ENCODE measurements at places on chromosomes 5 and 9.

DNA sequence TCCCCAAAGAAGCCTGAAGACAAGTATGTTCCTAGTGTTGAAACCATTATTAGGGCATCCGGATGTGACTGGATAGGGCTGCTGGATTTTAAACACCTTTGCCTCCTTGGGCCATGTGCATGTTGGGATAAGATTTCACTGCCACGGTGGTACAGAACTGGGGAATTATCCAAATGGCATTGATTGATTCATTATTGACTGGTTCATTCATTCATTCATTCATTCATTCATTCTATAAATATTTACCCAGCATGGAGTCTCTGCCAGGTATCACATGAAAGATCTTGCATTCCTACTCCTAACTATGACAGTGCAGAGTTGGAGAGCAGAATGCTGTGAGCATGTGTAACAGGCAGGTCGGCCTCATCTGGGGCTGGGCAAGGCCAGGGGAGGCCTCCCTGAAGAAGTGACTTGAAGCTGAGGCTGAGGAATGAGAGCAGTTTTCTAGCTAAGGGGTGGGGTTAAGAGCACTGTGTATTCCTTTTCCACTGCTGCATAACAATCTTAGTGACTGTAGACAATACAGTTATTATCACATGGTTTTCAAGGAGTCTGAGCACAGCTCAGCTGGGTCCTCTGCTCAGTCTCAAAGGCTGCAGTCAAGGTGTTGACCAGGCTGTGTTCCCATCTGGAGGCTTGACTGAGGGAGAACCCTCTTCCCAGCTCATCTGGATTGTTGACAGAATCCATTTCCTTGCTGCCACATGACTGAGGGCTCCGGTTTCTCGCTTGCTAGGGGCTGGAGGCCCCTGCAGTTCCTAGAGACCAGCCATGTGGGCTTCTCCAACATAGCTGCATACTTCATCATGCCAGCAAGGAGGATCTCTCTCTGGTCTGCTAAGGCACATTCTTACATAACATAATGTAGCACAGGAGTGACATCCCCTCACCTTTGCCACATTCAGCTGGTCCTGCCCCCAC lies 35.7 kb downstream of the AK8 start:
- no peak for DNase-seq

DNA sequence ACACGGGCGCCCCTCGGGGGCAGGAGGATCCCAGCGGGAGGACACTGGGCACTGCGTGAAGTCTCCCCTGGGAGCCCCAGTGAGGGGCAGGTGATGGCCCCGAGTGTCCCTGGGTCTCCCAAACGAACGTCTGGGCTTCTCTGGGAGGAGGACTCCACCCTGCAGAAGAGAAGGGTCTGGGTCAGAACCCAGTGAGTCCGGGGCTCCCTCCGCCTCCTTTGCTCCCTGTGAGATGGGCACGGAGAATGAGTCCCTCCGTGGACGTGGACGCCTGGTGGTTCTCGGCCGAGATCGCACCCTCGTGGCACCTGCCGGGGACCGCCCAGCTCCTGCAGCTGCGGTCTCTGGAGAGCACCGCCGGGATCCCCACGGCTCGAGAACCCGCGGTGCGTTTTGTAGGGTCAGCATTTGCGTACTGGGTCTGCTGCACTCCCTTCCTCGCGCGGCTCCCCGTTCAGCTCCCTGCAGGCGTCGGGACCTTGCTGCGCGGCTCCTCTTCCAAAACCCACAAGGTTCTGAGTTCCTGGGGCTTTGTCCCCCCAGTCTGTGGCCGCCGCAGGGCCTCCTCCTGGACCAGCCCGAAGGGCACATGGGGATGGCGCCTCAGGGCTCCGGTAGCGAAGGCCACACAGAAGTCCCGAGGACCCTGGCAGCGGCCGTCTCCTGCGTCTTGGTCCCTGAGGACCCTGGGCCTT lies 10.2 kb upstream of the CEP72 start:
- DNase-seq, result no peak

DNA sequence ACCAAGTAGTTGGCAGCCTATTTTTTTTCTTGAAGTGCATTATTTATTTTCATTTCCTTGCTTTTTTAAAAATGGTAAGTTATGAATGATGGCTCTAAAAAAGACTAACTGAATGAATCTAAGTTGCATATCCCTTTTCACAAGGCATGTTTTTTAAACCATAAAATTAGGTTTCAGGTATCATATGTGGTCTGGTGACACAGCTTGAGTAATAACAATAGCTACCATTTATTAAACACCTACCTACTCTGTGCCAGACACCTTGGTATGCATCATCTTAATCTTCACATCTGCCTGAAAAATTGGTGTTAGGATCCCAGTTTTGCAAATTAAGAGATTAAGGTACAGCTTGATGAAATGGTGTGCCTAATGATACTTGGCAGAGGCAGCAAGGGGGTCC lies 4.3 kb upstream of the GABBR2 start:
- no peak for DNase-seq

GRCh38 chr5:102554728-102555127 lies 55.9 kb upstream of the SLCO6A1 start:
- no peak for DNase-seq

GRCh38 chr5:172005708-172006320 lies 624 bp downstream of the FBXW11 start:
- no peak for DNase-seq

GRCh38 chr5:150488519-150489359 lies 19.2 kb upstream of the NDST1 start:
- no peak for DNase-seq

- DNase-seq, result no peak
Measured at GRCh38 chr9:95139126-95139525, 178.4 kb downstream of the FANCC start.

Data from stimulated activated CD4-positive, alpha-beta T cell treated with anti-CD3 and anti-CD28 coated beads, Interleukin-15, amount 100 ng/mL, for 1 hour (primary cell).